Left ventricle myocardium superior (tissue), 1 donor: ENCODE measurements at places on chromosomes 4 and X. TPM values are rescaled to one million over a fixed set of nuclear protein-coding genes. Genes with fewer than 3 reads are reported as not detected.
A peak's percentile ranks its signal among the peaks of the same experiment; 100 is the strongest.

TGIF2LX gene
- total RNA-seq, result not detected

CFI gene
- 11.6 TPM for total RNA-seq

WDR17 gene
- 0.25 TPM for total RNA-seq

DNA sequence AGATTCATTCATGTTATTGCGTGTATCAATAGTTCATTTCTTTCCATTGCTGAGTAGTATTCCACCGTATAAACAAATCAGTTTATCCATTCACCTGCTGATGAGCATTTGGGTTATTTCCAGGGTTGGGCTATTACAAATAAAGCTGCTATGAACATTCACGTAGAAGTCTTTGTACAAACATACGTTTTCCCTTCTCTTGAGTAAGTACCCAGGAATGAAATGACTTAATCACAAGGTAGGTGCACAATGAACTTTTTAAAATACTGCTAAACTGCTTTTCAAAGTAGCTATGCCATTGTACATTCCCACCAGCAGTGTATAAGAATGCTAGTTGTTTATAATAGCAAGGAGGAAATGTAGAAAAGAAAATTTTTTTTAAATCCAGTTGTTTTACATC lies 35.9 kb downstream of the SYTL4 start:
- DNase-seq, result no peak

DNA sequence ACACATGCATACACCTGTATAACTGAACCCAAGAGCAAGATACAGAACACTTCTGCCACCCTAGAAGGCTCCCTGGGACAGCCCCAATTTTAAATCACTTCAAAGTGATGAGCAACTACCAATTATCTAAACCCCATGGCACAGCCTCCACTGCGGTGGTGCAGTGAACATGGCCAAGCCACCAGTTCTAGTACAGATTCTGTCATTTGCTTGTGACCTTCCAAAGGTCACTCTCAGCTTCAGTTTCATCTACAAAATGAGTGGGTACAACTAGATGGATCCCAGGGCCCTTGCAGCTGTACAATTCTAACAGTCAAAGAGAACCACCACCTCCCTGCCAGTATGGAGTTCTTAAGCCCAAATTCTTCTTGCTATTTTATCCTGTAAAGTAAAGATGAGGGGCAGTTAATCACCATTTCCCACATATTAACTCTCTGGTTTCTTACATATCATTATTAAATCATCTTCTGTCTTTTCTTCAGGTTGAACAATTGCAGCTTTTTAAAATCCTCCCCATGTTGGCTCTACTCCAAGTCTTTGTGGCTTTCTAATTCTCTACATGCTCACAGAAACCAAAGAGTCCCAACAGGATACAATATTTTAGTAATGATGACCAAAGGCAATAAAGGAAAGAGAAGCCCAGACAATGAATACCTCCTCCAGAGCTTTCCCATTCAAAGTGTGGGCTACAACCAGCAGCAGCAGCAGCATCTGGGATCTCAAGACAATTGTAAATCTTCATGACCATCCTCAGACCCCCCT lies 39.0 kb upstream of the GPM6B start:
- DNase-seq, result no peak

DNA sequence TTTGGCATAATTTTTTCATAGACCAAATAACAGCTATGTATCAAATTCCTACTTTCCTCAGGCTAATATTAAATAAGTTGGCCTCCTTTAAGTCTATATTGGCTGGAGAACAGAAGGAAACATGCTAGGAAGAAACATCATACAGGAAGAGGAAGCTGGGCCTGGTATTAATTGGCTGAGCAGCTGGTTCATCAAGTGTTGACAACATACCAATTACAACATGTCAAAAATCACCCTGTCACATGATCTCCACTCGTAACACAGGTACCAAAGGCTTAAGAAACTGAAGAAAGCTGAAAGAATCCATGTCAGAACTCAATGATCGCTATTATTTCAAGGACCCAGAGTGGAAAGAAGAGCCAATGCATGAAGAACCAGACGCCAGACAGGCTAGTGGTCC lies 10.5 kb downstream of the WDFY3 start:
- DNase-seq, result no peak

GRCh38 chr4:84931274-84931673 lies 35.2 kb downstream of the WDFY3 start:
- no peak for DNase-seq

DNA sequence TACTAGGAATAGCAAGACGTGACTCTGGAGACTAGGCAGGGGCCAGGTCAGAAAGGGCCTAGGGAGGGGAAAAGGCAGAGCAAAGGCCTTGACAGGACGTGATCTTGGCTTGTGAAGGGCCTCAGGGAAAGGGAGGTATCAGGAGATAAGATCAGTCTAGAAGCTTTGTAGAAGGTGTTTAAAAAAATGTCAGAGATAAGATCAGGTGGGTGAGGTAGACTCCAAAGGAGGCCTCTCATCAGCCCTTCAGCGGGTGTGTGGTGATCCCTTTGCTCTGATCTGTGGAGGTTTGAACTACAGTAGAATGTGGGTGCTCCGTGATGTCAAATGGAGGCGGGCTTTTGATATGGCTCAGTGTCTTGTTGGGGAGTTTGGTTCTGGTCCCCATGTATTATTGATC lies 78.8 kb upstream of the PRPS1 start:
- DNase-seq, result no peak

- DNase-seq, result no peak
These were observed 1.4 kb downstream of the WDFY3 start for GRCh38 chr4:84964995-84965552.

GRCh38 chr4:145619639-145619996 lies 433 bp downstream of the MMAA start:
- peak; percentile 46 for DNase-seq
